ENCODE measurements at places on chromosomes 3 and 15.

- no peak for DNase-seq
These were observed 232.3 kb downstream of the SNRPN start for GRCh38 chr15:25186906-25187645.

- peak; percentile 73 for DNase-seq
These were observed 936 bp downstream of the SIN3A start for GRCh38 chr15:75450307-75451201.

DNA sequence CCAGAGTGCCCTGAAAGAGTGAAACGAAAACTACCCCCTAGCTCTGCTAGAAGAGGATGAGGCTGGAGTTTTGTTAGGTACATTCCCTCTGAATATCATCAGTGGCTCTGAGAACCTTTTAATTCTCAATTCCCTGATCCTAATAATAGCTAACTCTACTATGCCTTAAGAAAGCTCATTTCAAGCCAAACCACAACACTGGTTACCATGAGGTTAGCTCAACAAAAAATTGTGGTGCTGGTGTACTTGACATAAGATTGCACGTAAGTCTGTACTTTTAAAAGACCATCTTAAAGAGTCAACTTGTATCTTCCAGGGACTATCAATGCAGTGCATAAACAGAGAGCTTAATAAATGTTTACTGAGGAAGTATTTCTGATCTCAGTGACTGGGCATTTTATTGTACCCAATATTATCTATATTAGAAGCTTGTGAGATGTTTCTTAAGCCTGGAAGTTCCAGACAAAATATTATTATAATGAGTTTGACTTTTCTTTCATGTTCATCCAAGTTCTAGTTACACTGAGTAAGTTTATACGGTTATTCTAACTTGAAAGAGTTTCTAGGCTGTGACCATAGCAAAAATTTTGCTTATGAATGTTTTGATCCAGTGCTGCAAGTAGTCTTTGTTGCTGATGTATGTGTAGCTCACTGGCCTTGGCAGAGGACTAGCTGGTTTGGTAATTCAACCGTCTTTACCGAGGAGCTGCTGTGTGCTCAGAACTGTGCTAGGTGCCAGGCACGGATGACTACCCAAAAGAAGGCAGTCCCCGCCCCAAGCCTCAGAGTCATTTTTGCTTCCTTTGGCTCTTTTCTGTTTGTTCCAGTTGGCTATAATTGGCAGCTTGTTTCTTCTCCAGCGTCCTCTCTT, 334.4 kb upstream of the TRIM42 start:
- DNase-seq, result no peak

GRCh38 chr15:65994832-65995231, 125.5 kb downstream of the RAB11A start:
- DNase-seq, result no peak

DNA sequence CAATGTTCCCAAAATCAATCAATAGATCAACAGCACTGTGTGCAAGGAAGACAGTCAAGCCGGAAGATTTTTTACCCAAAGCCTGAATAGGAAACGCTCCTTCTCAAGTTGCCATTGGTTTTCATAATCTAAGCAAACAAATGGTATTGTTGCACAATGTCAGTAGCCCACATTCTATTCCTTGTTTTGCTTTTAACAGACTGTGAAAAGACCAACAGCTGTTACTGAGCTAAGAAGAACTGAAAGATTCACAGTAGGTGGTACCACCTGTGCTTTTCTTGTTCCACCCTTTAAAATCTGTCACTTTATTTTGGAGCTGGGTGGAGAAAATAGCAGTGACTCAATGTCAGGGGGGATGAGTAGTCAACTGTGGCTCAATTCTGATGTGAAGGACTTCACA, 357.5 kb upstream of the CADM2 start:
- no peak for DNase-seq

- DNase-seq, result no peak
These were observed 546.4 kb upstream of the ZNF385D start for GRCh38 chr3:22297436-22297835.

DNA sequence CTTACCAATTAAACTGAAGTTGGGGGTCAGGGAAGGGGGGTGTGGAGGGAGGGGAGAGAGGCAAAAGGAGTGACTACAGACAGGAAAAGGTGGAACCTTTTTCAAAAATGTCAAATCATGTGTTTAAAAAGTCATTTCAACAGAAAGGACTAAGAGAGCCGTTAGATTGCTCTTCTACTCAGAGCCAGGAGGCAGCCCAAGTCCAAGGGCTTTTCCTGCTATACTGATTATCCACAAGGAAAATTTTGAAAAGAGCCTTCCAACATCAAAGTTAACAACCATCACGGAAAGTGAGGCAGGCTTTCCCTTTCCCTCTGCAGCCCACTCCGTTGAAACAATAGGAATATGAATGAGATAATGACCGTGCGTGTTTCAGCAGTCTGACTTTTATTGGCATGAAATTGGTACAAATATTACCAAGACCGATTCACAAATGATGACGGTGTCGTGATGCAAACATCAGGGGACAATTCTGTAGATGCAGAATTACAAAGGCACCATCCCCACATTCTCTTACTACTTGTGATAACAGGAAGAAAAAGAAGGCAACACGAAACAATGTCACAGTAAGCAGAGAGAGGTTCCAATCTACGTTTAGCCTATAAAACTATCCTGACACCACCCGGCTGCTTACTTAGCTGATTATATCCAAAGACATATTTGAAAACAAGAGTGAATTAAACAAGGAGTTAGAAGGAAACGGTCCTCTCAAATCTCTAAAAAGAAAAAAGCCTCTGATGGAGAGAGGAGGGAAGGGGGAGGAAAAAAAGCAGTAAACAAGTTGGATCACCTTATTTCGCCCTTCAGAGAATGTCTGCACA, 453.7 kb downstream of the FOXP1 start:
- peak; percentile 46 for DNase-seq

- no peak for DNase-seq
These were observed 62.8 kb downstream of the SYNM start for GRCh38 chr15:99167640-99168039.

DNA sequence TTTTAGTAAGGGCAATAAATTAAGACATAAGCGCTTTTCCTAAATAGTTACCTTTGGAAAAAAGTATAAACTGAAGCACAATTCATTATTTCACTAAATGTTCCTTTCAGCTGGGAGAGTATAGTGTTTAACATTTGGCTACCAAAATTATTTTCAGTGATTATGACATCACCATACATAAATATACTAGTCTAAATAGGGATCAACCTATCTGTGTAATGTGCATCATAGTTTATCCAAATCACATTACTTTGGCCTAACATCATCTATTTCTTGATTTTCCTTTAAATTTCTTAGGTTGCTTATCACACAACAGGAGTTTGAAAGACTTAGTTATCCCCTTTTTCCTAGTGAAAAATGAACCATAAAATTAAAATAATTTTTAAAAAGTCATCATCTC, 738.9 kb downstream of the ROBO1 start:
- no peak for DNase-seq

DNA sequence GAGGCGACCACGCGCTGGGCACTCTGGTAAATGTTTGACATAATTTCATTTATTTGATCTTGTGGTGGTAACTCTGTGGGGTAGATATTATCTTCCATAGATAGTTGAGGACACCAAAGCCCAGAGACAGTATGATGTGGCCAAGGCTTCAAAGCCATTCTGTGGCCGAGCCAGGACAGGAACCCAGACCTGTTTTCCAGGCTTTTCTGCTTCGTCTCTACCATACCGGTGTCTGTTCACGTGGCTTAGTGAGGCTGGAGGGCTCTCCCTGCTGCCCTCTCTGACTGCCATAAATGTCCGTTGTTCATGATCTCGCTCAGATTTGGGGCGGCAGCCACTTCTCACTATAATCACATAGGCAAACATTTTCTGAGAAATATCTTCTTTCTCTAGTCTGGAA, 134.7 kb downstream of the PEX5L start:
- DNase-seq, result no peak

DNA sequence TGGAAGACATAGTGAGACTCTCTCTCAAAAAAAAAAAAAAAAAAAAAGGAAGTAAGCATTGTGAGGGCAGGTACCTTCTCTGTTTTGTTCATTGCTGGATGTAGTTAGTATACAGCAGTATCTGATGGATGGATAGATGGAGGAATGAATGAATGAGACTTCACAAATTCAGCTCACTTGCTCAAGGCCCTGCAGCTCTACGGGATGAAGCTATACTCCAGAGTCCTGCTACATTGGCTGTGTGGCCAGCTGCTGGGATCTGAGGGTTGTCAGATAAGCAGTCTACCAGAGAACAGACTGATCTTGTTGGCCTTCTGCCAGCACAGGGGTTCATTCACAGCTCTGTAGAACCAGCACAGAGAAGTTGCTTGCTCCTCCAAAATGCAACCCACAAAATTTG, 35.0 kb downstream of the MLH1 start:
- DNase-seq, result no peak

- DNase-seq, result no peak
These were observed 49.1 kb upstream of the TJP1 start for GRCh38 chr15:29871401-29871800.

DNA sequence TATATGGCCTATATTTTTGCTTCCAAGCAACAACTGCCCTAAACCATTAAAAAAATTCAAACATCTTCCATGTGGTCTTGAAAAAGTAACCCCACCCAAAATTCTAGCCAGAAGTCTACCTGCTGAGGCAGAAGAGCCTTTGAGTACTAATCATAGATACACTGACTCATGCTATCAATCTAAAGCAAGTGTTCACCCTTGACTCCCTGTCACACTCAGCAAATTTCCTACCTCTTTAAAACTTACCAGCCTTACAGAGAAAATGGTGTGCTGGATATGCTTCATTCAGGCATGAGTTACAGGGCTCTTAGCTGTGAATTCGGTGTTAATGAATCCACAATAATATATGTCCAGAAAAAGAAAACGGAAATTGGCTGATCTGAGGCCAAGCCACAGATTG, 373.8 kb downstream of the MAGI1 start:
- DNase-seq, result no peak

GRCh38 chr15:77874063-77874462, 203.4 kb downstream of the TBC1D2B start:
- no peak for DNase-seq

GRCh38 chr3:146543461-146544001, 876 bp downstream of the PLSCR1 start:
- DNase-seq, result no peak

DNA sequence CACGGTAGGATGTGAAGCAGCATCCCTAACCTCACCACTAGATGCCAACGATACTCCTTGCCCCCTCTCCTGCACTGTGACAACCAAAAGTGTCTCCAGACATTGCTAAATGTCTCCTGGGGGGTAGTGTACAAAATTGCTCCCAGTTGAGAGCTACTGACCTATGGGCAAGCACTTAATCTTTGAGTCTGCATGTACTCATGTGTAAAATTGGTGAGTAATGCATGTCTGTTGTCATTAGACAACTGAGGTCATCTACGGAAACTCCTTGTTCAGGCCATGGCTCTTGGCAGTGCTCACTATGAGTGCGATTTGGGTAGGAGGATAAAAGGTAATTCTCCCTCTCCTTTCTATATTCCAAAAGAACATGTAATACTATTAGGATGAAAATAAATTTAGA, 29.2 kb downstream of the PDHB start:
- no peak for DNase-seq

- no peak for DNase-seq
These were observed 9.9 kb upstream of the CCDC54 start for GRCh38 chr3:107367353-107367752.

- DNase-seq, result no peak
These were observed 15.2 kb downstream of the MAGEF1 start for GRCh38 chr3:184696697-184697096.

DNA sequence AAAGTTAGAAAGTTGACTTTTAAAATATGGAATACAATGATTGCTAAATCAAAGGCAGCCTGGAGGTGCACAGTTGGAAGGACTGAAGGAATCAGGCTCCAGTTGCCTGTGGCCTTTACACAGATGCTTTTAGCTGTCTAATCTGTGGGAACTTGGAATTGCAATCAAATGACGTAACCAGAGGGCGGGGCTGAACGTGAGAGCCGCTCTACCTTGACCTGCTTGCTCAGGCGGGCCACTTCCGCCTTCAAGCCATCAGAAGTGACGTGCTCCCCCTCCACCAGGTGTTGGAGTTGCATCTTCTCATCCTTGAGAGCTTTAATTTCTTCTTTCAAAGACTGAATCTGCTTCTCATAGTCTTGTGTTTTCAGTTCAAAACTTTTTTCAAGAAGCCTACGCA, 37.7 kb upstream of the GNB5 start:
- DNase-seq, result no peak

- DNase-seq, result no peak
These were observed 61.3 kb downstream of the ZDHHC19 start for GRCh38 chr3:196149831-196150301.

- no peak for DNase-seq
These were observed 74.0 kb upstream of the HACD2 start for GRCh38 chr3:123658852-123659206.

DNA sequence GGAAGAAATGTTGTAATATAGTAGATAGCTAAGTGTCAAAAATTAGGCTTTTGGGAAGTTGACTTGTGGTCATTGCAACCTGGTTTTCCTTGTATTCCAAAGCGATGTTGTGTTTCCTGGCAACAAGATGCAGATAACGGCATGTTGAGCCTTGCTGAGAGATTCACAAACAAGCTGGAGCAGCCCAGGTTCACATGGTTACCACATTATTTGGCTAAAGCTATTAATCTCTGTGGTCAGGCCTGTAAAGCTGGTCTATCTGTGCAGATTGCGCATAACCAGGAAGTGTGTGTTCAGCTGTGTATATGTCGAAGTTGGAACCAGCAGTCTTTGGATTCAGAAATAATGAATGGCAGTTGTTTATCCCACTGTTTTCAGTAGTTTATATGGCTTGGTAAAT, 6.6 kb downstream of the TIPARP start:
- DNase-seq, result no peak

DNA sequence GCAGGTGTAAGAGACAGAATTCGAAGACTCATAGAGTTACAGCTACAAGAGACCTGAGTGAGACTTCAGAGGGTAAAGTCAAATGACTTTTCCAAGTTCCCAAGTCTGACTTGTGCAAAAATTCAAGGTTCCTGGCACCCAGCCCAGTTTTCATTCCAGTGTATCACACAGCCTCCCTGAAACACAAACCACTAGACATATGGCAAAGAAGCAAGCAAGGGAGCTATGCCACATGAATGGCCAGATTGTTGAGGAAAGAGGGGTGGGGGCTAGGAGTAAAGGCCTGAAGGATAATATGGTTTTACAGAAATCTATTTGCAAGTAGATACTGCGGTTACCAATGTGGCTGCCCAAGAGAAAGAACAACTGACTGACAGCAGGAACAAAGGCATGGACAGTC, 301.2 kb downstream of the MECOM start:
- no peak for DNase-seq

- no peak for DNase-seq
These were observed 84.4 kb downstream of the RFTN1 start for GRCh38 chr3:16429086-16429485.

- no peak for DNase-seq
These were observed 99.6 kb downstream of the VPS8 start for GRCh38 chr3:184911570-184911969.

GRCh38 chr3:22245811-22246583, 495.0 kb upstream of the ZNF385D start:
- no peak for DNase-seq

Data from nucleus accumbens (tissue), 56 donors.